Stimulated activated CD4-positive, alpha-beta T cell treated with anti-CD3 and anti-CD28 coated beads, Interleukin-4, amount 100 ng/mL, for 24 hours (primary cell): ENCODE measurements at places on chromosomes 6 and 20.

DNA sequence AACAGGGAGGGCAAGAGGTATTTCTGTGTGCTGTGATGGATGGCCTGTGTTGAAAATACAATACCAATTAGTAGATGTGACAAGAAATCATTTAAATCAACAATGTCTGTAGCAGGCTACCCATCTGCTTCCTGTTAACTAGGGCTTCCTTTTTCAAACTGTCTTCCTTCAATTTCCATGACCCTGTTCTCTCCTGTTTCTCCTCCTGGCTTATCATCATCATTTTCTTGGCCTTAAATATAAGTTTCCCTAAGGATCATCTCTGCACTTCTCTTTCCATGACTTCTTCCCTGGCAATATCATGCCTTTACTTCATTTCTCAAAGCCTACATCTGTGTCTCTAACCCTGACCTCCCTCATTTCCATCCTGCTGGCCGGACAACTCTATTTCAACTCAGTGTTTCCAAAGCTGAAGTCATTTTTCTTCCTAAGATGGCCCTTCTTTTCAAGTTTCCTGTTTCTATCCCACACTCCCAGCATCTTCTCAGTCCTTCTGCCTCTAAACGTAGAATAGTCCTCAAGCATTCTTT lies 18.2 kb downstream of the ZC2HC1B start:
- no peak for DNase-seq

DNA sequence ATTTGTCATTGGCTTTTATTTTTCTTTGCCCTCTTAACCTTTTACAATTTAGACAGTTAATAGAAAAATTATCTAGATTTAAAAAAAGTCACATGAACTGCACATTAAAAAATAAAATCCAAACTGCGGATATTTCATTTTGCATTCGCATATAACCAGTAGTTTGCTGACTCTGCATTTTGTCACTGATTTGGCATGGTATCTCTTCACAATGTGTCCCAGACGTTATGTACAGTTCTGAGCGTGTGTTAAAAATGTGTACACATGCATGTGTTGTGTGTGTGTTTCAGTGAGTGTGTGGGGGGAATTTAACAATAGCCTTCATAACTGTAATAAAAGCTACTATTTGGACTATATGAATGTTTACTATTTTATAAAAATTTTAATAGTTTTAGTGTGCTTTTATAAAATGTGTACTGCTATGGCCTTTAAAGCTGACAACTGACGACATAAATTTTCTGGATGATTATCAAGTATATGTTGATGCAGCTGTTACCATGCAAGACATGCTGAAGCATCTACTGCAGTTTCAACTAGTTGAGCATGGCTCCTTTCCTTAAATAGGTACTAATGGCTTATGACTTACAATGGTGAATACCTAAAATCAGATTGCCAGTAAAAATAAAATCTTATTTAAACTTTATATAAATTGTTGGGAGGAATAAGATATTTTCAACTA lies 67.7 kb downstream of the HMGCLL1 start:
- no peak for DNase-seq

- peak; percentile 69 for DNase-seq
These were observed 2.9 kb upstream of the BMP6 start for GRCh38 chr6:7723041-7723447.

GRCh38 chr20:14865169-14865568 lies 527.8 kb upstream of the FLRT3 start:
- no peak for DNase-seq

GRCh38 chr20:19465536-19465935 lies 253.1 kb downstream of the SLC24A3 start:
- DNase-seq, result no peak

GRCh38 chr6:68735866-68736265 lies 100.8 kb downstream of the ADGRB3 start:
- DNase-seq, result no peak

GRCh38 chr6:31083742-31084354 lies 28.5 kb downstream of the C6orf15 start:
- DNase-seq, result peak; percentile 59

GRCh38 chr6:113699239-113699638 lies 157.9 kb upstream of the MARCKS start:
- no peak for DNase-seq

DNA sequence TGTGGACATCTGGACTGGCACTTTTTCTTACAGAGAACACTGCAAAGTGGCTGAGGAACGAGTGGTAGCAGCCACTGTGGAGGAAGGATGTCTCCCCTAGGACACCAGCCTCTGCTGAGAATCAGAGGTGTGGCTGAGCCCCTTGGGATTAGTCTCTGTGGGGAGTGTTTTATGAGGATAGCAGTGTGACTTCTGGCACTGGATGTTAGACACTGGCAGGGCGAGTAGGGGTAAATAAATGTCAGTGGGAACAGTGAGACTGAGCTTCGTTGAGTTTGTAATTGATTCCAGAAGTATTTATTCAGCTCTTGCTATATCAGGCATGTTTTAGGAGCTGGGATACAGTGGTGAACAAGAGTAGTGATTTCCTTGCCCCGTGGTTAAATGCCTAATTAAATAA lies 124.0 kb downstream of the JARID2 start:
- no peak for DNase-seq
